ENCODE measurements at places on chromosomes 11 and 22.
A peak's percentile ranks its signal among the peaks of the same experiment; 100 is the strongest.

- DNase-seq, result no peak
Observed at GRCh38 chr11:107405260-107405659, 52.4 kb downstream of the CWF19L2 start.

DNA sequence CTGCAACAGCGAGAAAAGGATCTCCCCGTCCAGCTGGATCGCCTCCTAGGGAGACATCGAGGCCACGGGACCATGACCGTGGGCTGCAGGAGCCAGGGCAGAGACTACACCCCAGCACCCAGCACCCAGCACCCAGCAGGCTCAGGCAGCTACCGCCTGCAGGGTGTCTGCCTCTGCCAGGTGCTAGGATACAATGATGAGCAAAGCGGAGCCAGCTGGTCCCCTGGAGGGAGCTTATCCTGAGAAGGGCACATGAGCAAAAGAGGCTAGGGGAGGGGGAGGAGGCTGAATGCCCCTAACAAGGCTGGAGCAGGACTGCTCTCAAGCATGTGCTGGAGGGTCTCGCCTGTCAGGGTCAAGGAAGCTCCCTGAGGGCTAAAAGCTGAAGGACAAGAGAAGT lies 4.8 kb upstream of the CASTOR1 start:
- DNase-seq, result no peak

DNA sequence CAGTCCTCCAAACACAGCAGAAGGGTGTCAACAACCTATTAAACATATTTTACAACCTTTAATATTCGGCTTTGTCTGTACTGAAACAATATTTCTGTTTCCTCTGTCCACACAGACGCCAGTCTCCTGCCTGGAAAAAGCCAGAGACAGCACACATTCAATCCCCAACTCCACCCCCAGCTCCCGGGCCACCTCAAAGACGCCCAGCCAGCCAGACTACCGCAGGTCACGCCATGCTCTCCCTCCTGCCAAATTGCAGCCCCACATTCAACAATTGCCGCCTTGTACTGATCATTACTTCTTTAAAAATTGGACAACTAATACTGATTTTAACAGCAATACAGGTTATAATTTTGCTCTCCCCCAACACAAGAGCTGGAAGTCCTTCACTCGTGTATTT lies 1.2 kb downstream of the SERGEF start:
- peak; percentile 13 for DNase-seq

GRCh38 chr11:126188332-126189108 lies 22.9 kb downstream of the RPUSD4 start:
- no peak for DNase-seq

GRCh38 chr22:46365166-46365624 lies 29.7 kb downstream of the TRMU start:
- no peak for DNase-seq

DNA sequence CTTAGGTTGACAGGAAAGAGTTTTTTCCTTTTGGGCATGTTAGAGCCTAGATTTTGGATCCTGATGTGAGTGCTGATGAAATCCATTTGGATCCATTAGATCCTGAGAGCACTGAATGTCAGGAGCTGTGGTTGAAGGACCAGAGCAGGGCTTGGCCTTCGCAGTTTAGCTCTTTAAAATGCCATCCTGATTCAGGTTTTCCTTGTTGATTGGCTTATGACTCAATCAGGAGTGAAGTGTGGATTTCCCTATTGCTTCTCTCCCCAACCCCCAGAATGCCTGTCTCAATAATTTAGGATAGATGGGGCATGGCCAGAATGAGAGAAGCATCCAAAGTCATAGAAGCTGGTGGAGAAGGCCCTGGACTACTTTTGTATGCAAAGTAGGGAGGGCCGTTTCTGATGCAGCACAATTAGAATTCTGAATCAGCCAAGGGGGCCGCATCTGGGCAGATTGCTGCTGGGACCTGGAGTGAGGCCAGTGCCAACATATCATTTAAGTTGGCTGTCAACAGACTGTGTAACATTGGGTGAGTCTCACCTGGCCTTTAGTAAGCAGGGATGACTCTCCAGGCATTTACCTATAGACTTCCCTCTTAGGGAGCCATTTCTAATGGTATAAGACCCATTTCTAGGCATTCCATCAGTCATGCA lies 80.5 kb downstream of the TEAD1 start:
- DNase-seq, result no peak

- DNase-seq, result no peak
Observed at GRCh38 chr11:59641156-59641555, 25.6 kb upstream of the OSBP start.

DNA sequence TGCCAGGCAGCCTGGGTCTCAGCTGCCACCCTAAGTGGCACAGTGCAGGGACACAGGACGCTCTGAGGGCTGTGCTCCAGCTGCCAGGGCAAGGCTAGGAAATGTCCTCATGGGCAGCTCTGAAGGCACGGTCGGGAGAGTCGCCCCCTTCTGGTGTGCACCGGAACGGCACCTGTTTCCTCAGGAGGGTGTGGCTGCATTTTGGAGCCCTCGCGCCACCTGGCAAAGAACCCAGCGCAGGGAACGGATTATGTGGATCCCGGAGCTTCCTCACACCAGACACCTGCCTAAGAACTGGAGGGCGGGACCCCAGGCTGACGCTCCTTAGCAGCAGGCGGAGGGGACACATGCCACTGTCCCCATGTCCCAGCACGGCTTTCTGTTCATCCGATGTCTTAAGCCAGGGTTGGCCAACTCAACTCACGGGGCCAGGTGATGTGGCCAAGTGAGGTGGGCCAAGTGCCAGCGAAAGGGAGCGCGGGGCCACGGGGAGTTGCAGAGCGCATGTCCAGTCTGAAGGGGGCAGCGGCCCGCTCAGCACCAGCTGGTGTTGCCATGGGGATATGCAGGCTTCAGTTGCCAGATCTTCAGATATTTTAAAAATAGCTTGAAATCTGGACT lies 5.1 kb upstream of the SLC22A8 start:
- DNase-seq, result no peak

DNA sequence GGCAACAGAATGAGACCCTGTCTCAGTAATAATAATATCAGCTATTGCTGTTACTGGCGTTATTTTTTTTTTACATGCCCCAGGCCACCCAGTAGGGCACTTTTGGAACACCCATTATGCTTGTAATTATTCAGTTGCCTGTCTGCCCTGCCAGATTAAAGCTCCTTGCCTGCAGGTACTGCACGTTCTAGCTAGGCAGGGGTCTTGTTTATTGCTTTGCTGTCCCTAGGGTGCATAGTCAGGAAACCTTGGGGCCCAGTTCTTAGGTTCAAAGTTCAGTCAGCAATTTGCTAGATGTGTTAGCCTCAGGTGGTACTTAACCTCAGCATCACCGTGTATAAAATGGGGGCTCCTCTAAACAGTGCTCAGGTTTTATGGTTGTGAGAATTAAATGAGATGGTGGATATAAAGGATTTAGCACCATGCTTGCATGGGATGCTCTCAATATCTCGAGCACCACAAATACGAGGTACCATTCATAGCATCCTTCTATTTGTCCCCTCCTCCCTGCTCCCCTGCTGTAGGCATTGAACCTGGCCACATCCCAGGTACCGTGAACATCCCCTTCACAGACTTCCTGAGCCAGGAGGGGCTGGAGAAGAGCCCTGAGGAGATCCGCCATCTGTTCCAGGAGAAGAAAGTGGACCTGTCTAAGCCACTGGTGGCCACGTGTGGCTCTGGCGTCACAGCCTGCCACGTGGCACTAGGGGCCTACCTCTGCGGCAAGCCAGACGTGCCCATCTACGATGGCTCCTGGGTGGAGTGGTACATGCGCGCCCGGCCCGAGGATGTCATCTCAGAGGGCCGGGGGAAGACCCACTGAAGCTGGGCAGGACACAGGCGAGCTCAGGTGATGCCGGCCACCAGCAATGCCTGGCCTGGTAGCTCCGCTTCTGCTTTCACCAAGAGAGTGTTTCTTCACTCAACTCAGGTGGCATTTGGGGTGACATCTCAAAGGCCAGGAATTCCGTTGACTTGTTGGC lies 9.4 kb downstream of the MPST start:
- no peak for DNase-seq

DNA sequence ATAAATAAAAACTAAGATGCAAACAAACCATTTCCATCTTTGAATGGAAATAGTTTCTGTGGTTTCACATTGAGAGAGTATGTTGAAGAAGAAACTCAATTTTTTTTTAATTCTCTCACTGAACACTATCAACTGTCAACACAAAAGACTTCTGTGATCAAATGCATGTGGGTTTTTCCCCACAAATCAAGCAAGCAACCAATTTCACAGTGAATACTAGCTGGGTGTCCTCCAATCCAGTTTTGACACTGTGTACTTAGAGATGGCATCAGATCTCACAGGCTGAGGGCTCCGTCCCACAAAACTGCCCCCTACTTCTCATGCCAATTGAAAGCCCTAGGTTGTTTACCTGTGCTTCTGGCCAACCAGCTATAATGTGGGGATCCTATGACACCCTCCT lies 34.5 kb downstream of the CTSC start:
- DNase-seq, result no peak

GRCh38 chr11:125374398-125374797 lies 121.7 kb downstream of the FEZ1 start:
- DNase-seq, result no peak

- DNase-seq, result peak; percentile 58
Observed at GRCh38 chr11:88320149-88320559, 17.4 kb downstream of the CTSC start.

- no peak for DNase-seq
Observed at GRCh38 chr22:27418261-27418660, 383.3 kb downstream of the MN1 start.

GRCh38 chr22:17997456-17997855 lies 26.9 kb downstream of the MICAL3 start:
- peak; percentile 65 for DNase-seq

DNA sequence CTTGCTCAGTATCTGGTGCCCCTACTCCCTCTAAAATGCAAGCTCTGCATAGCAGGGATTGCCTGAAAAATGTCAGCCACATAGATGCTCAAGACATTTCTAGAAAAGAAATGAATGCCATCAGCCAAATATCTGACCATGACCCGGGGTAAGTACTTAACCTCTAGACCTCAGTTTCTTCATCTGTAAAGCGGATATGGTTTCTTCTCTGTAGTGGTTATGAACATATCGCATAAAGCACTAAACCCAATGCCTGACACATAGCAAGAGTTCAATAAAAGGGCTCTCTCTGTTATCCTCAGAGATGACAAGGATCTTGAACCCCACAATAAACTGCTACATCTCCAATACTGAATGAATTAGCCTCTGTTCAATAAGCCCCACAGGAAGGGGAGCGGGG lies 122.6 kb downstream of the ABTB2 start:
- DNase-seq, result no peak

DNA sequence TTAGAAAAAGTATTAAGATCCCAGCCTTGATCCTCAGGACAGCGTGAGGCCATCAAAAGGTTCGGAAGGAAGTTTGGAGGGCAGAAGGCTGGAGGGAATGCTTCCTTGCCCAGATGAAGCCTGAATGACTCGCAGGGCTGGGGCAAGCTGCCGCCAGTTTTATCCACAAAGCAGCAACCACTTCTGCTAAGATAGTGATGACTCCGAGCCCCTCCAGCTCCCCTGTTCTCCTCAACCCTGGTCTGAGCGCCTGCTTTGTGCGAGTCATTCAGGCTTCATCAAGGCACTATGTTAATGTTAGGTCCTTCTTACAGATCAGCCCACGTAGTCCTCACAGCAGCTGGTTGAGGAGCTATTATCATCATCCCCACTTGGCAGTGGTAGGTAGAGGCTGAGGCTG lies 158.8 kb downstream of the COMMD9 start:
- DNase-seq, result peak; percentile 29

DNA sequence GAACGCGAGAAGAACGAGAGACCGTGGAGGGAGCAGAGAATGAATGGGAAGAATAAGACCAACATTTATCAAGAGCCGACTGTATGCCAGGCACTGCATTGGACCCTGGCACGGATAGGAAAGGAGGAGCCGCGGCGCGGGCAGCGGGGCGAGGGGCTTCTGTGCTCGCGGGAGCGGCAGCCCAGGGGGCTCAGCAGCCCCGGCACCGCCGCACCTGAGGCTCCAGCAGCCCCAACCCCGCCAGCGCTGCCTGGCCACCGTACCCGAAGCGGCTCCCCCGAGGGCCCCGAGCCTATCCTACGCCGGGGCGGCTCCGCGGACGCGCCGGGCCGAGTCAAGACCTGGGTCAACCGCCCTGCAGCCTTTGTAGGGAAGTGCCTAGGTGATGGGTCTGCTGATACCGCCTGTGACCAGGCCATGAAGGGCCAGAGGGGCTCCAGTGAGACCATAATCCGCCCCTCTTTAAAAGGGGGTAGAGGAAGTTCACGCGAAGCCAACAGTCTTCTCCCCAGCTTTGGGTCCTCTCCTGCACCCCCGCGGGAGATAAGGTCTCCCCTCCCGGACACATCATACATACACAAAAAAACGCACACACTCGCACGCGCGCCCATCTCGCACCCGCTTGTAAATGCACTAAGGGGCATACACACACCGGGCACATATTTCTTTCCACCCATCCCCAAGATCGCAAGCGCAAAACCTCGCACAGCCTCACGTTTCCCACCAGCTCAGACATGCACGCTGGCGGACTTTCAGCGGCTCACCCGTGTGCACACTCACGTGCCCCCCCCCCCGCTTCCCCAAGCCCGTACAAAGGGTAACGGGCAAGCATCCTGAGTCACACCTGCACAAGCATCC lies 935 bp upstream of the RTN4RL2 start:
- peak; percentile 27 for DNase-seq

DNA sequence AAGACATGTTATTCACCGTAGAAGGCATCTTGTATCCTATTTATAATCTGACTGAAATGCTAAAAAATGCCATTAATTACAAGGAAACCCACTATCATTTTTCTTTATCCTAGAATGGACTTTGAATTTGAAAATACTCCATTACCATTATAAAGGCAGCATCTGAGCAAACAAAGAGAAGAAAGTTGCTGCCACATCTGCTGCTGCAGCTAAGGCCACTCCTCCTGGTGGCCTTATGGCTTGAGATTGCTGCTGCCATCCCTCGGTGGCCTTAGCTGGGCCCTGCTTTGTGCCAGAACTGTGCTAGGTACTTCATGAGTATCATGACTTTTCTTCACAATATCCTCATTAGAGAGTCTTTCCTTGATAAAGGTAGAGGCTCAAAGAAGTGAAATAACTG lies 1210.1 kb upstream of the TENM4 start:
- no peak for DNase-seq

DNA sequence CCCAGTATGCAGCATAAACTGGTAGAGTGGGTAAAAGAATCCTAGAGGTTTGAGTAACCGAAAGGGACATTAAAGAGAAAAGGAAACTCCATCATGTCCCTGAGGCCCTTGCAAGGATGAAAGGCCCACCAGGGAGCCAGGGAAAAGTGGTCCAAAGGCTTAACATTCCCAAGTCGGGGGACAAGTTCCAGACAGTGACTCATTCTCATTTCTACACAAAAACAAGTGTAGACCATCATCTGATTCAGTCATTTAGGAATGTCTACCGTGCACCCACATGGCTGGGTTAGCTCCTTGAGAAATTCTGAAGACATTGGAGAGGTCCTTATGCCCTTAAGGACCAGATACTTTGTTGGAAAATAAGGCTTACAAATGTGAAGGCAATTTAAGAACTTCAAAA lies 4.8 kb upstream of the NOX4 start:
- peak; percentile 97 for DNase-seq

- peak; percentile 88 for DNase-seq
Observed at GRCh38 chr11:130431331-130431773, 2.9 kb upstream of the ADAMTS8 start.
